Hematopoietic multipotent progenitor cell treated with erythropoietin and hydrocortisone succinate and interleukin-3 and kit ligand, for 6 days (in vitro differentiated cells): ENCODE measurements at places on chromosomes 1 and 21.

DNA sequence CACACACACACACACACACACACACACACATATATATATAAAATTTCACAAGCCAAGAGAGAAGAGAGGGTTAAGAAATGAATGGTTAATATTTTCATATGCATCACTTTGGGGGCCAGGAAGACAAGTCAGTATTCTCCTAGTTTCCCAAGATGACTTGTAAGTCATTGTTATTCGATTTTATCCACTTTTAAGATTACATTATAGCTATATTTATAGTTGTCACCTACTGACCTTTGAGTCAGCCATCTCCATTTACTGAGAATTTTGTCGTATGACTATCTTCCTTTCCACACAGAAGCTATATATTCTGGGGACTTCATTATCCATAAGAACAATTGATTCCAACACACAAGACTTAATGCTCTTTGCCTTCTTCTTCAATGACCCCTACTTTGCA is 8.9 kb downstream of the LYST start:
- DNase-seq = no peak

GRCh38 chr21:43306911-43307676 is 119.8 kb downstream of the SIK1 start:
- DNase-seq = no peak

DNA sequence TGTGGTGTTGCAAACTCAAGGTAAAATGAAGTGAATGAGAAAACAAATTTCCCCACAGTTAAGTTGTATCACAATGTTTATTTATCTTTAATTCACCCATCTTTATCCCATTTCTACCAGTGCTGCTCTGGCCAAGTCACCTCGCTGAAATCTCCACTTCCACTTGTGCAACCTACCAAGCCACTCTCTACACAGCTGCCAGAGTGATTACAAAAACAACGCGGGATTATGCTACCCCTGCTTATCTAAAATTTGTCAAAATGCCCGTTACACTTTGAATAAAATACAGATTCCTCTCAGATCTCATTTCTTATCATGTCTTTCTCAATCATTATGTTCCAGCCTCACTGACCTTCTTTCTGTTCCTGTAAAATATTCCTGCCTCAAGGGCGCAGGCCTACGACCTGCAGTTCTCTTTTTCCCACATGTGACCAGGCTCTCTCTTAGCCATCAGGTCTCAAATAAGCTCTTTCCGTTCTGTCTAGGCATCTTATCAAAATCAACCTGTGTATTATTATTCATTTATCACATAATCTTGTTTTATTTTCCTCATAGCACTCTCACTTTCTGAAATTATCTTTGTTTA is 95.6 kb downstream of the NTMT2 start:
- no peak for DNase-seq

GRCh38 chr21:36109868-36110267 is 25.0 kb upstream of the CBR3 start:
- DNase-seq = no peak

DNA sequence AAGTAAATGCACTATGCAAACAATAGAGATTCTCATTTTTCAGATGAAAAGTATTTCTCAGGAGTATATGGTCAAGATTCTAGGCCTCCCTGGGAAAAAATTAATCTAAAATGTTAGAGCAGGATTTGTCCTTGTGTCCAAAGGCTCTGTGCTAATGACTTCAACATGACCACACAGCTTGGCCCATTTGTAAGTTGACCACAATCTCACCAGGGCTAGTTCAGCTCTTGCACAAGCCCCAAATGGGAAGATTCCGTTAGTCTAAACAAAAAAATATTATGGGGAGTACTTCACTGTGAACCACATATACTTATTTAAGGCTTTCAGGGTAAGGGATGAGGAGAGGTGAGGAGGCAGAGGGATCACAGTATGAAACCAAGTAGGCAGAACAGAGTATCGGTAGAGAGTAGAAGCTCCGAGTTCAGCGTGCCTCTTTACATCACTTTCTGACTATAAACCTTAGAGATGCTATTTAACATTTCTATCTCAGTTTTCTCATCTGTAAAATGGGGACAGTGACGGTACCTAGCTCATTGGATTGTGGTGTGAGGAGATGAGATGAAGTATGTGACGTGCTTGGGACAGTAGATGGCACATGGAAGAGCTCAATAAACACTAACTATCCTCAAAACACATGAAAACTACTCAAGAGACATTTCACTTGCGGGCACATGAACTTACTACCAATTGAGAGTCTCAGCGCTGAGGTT is 37.8 kb upstream of the CTTNBP2NL start:
- DNase-seq = no peak

GRCh38 chr1:16047791-16048475 is 4.4 kb downstream of the CLCNKB start:
- no peak for DNase-seq

DNA sequence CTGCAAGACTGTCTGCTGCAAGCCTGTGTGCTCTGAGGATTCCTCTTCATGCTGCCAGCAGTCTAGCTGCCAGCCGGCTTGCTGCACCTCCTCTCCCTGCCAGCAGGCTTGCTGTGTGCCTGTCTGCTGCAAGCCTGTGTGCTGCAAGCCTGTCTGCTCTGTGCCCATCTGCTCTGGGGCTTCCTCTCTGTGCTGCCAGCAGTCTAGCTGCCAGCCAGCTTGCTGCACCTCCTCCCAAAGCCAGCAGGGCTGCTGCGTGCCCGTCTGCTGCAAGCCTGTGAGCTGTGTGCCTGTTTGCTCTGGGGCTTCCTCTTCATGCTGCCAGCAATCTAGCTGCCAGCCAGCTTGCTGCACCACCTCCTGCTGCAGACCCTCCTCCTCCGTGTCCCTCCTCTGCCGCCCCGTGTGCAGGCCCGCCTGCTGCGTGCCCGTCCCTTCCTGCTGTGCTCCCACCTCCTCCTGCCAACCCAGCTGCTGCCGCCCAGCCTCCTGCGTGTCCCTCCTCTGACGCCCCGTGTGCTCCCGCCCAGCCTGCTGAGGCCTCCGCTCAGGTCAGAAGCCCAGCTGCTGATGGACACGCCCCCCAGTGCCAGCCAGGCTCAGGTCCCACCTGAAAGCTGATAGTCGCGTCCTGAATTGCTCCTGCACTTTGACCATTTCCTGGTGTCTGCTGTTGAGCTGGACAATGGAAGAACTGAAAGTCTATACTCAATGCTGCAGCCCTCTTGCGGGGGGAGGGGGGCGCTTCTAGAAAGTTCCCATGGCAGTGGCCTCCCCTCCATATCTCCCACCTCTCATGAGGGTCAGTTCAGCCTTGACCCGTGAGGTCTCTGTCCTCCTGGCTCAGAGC is 1.2 kb downstream of the KRTAP10-4 start:
- no peak for DNase-seq

DNA sequence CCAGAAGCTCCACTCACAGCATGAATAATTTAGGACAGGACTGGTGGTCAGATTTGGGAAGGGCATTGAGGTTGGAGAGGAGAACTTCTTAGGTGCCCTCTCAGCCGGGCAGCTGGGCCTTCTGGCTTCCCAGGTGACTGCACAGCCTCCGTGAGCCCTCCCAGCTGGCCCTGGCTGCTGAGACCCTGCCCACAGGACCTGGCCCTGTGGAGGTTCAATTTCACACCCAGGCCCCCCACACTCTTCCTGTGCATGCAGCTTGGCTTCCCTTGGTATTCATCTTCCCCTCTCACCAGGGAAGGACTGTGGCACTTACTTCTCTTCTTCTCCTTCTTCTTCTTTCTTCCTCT is 50.6 kb downstream of the NDUFS5 start:
- DNase-seq = no peak

DNA sequence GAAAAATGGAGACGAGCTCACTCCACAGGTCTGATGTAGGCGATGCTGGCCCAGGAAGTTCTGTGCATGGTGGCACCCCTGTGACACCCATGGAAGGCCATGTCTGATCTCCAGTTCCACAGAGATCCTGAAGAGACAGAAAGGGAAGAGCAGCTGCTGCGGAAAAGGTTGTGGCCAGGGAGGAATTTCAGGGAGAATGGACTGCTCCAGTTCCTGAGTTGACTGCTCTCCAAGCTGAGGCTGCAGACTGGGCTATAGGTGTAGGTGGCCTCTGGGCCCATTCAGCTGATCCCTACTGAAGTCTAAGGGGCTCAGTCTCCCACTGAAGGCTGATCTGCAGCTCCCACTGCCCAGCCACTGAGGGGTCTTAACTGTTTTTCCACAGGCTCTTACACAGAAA is 89.2 kb downstream of the ETS2 start:
- no peak for DNase-seq

- DNase-seq = no peak
These were observed 154.8 kb upstream of the COL6A1 start for GRCh38 chr21:45826676-45827301.

DNA sequence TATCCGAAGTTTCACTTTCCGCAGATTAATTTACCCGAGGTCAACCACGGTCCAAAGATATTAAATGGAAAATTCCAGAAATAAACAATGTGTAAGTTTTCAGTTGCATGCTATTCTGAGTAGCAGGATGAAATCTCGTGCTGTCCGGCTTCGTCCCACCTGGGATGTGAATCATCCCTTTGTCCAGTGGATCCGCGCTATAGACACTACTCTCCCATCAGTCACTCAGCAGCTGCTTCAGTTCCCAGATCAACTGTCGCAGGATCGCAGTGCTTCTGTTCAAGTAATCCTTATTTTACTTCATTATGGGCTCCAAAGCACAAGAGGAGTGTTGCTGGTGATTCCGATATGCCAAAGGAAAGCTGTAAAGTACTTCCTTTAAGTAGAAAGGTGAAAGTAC is 8.3 kb upstream of the LRP8 start:
- no peak for DNase-seq

- no peak for DNase-seq
These were observed 16.1 kb upstream of the SHCBP1L start for GRCh38 chr1:182968836-182969734.

GRCh38 chr1:17624611-17625233 is 85.2 kb downstream of the ARHGEF10L start:
- DNase-seq = no peak

DNA sequence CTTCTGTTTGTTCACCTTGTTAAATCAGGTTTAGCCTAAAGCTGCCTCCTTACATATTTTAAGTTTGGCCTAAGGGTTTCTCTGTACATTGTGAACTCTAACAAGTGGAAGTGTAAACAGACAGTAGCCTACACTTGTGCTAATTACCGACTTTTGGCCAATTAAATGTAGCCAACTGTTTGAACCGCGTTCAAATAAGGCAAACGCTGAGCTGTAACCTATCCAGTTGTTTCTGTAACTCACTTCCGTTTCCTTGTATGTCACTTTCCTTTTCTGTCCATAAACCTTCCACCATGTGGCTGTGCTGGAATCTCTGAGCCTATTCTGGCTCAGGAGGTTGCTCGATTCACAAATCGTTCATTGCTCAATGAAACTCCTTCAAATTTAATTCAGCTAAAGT is 8.0 kb upstream of the FCAMR start:
- no peak for DNase-seq

- no peak for DNase-seq
These were observed 3.9 kb downstream of the ID3 start for GRCh38 chr1:23555270-23555985.

DNA sequence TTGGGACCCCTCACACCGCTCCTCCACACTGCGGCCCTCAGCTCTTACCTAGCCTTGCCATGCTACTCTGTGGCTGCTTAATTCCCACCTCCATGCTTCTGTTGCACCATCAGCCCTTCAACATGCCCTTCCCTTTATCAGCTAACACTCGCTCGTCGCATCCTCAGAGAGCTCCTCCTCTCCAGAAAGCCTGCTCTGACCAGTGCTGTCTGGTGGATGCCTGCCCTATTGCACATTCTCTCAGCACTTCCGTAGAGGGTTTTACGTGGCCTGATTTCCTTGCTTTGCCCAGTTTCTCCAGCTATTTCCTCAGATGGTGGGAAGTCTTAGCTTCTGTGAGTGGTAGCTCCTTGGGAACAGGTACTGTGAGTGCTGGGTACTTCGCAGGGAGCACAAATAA is 10.3 kb upstream of the LAD1 start:
- DNase-seq = no peak

DNA sequence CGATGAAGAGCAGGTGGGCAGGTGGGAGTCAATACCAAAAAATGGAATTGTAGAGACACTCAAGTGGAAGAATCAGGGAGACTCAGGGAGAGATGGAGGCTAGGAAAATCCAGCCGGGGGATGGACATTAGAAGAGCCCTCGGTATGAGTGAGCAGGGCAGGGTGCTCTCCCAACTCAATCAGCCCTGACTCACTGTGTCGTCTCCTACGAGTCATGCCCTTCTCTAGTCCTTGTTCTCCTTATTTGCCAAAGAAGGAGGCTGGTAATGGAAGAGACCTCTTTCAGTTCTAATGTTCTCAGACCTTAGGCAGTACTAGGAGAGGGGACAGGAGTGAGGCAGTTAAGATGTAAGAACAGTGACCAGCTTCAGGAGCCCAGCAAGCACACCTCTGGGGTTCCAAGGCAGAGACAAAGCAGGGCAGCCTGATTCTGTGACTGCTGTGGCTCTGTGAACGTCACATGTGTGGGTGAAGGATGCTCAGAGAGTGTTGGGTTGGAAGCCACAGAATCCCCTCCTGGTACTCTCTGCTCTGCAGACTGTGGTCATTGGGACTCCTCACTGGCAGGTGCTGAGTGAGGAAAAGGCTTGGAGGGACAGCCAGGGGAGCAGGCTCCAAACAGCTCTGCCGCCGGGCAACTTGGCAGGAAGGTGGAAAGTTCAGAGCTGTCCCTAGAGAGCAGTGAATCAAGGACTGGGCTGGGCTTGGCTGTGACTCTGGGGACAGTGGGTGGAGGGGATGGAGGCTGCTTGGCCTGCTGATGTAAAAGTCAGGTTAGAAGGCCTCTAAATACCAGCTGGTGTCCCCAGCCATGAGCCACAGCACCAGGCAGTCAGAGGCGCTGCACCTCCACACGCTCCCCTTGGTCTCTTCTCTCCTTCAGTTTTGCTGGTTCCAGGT is 11.1 kb upstream of the GJA5 start:
- DNase-seq = no peak

GRCh38 chr1:24558902-24559791 is 3.3 kb downstream of the NCMAP start:
- DNase-seq = no peak

GRCh38 chr1:209434066-209434465 is 149.4 kb upstream of the CAMK1G start:
- DNase-seq = no peak

GRCh38 chr1:6794164-6794563 is 8.9 kb downstream of the CAMTA1 start:
- DNase-seq = peak; percentile 72

- DNase-seq = no peak
These were observed 1023.8 kb downstream of the MRPL39 start for GRCh38 chr21:24583473-24583872.

DNA sequence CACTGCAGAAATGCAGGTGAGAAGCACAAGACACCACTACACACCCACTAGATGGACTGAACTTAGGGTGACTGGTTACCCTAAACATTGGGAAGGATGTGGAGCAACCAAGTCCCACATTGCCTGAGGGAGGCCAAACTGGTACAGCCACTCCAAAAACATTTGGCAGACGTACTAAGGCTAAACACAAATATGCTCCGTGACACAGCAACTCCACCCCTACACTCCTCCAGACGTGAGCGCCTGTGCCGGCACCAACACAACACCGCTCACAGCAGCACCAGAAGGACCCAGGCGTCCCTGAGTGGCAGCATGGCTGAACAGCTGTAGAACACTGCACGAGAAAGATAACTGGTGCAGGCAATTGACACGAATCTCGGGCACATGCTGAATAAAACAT is 14.7 kb downstream of the PTTG1IP start:
- DNase-seq = no peak

- DNase-seq = no peak
These were observed 79.1 kb downstream of the GABPA start for GRCh38 chr21:25813917-25814316.

GRCh38 chr1:6599141-6599975 is 3.3 kb downstream of the KLHL21 start:
- DNase-seq = peak; percentile 78
